Hypothalamus (tissue), 51 donors: ENCODE measurements at places on chromosomes 12 and 14.

DNA sequence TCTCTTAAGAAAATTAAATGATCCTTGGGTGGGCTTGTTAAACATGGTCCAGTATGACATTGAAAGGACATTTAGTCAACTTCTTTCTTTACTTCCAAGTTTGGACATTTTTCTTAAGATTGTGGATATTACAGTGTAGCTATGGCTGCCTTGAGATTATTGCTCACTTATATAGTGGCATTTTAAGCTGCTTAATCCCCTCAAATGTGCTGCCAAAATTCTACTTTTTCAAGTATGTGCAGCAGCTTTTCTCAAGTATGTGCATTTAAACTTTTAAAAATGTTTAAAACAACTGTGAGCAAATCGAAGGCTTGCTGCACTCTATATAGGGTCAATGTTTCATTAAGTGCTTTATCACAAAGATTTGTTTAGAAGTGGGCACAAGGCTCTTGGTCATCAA, 7.4 kb downstream of the TXNRD1 start:
- no peak for DNase-seq

DNA sequence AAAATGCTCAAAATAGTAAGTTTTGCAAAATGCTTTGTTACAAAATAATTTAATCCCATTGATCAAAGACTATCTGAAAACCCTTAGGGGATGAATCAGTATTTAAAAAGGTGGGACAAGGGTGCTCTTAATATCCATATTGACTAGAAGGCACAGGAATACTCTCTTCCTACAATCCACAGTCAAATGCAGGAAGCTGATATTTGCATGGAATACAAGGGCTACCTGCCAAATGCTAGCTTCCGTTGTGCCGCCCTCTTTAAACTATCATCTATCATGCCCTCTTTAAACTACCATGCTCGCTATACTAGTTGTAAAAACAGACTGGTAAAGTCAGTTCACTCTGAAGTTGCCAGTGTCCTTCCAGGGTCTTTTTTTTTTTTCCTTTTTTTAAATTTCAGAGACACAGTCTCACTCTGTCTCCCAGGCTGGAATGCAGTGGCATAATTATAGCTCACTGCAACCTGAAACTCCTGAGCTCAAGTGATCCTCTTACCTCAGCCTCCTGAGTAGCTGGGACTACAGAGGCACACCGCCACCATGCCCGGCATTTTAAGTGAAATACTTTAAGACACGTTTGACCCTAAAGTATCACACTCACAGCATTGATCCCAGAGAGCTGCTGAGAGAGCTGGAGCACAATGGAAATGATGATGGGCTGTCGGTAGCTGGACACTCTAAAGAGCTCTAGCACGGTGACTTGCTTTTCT, 6.7 kb downstream of the SLC2A3 start:
- no peak for DNase-seq

DNA sequence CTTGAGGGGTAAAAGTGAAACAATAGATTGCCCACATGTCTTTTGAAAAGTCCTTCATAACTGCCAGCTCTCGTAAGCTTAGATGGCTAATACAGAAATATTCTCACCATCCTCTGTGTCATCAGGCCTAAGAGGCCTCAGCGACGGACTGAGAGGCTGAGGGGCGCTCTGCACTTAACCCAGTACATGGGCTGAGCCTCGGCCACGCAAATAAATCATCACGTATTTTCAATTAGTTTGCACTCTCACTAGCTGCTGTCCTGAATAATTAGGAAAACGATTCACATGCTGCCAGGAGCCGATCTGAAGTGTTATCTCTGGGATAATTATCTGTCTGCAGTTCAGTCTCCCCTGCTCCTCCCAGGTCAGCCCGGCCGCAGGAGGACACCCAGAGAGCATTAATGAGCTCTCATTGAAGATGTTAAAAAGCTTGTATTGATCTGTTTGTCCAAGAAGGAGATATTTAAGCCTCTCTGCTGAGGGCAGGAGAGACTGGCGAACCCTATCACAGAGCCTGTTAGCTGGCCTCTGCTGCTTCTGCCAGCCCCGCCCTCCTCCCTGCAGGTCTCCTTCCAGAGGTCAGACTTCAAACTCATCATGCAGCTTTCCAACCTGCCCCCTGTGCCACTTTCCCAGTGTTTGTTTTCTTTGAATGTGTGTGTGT, 1051.3 kb downstream of the VRK1 start:
- DNase-seq = no peak

DNA sequence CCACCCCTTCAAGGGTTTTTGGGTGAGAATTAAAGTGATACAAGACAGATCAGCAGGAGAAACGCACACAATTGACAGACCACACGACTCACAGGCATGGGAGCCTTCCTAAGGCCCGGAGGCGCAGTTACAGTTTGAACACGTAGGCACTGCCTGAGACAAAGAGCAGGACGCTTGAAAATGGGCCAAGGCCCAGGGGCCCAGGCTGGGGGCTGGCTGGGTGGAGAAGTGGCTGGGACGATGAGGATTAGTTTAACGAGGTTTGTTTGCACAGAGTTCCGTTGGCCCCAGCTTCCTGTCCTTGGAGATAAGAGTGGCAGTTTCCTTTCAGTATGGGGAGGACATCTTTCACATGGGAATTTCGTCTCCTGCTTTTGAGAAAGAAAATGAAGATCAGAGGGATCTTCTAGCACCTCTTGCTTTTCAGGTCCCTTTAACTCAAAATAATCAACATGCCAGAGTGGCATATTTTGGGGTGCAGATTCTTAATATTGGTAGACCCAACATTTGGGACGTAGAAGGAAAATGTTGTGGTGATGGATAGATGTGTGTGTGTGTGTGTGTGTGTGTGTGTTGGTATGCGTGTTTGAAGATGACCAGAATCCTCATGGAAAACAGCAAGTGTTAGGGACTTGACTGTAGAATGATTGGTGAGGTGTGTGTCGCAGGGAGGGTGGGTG, 44.6 kb downstream of the DLK1 start:
- no peak for DNase-seq

GRCh38 chr12:45343269-45344051, 127.6 kb downstream of the ANO6 start:
- DNase-seq = no peak

GRCh38 chr14:38171197-38171596, 36.5 kb upstream of the SSTR1 start:
- DNase-seq = no peak

- DNase-seq = no peak
These were observed 96.7 kb downstream of the TMX1 start for GRCh38 chr14:51336734-51337133.

DNA sequence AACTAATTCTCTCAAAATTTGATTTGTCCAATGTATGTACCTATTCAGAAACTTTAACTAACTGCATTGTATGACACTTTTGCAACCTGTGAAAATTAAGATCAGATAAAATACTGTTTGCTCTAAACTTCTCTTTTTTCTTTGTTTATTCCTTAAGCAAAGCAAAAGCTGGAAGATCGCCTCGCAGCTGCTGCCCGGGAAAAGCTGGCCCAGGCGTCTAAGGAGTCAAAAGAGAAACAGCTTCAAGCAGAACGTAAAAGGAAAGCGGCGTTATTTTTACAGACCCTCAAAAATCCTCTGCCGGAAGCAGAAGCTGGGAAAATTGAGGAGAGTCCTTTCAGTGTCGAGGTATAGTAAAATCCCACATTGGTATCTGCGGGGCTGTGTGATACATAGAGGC, 55.1 kb downstream of the SFSWAP start:
- DNase-seq = no peak

GRCh38 chr12:83656004-83656403, 969.3 kb downstream of the TMTC2 start:
- DNase-seq = no peak

DNA sequence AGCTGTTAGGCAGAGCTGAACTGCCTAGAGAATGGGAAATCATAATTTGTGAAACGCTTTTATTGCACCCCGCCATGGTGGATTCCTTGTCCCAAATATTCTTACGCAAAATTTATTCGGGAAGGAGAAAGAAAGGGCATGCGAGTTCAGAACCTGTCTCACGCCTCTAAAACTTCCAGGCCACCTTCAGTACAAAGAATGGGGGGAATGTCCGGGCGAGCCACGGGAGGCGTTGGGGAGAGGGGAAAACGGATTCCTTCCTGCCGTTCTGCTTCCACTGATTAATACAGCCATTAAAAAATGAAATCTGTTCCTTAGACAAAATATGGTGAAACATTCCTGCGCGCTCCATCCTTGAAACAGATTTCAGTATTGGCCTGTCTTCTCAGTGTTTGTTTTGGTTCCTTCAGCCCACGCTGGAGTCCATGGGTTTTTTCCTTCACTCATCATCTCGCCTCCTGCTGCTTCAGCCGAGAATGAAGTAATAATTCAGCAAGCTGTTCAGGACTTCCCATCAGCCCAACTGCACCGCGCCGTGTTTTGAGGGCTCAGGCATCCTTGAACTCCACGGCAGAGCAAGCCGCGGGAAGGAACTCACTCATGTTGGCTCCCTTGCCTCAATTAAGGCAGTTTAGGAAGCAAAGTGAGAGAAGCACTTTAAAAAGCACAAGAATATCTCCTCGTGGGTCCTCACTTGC, 47.7 kb upstream of the CDKN3 start:
- DNase-seq = no peak

- no peak for DNase-seq
These were observed 24.0 kb upstream of the PKP2 start for GRCh38 chr12:32920506-32921085.

GRCh38 chr14:38255408-38255672, 553 bp downstream of the CLEC14A start:
- DNase-seq = no peak

DNA sequence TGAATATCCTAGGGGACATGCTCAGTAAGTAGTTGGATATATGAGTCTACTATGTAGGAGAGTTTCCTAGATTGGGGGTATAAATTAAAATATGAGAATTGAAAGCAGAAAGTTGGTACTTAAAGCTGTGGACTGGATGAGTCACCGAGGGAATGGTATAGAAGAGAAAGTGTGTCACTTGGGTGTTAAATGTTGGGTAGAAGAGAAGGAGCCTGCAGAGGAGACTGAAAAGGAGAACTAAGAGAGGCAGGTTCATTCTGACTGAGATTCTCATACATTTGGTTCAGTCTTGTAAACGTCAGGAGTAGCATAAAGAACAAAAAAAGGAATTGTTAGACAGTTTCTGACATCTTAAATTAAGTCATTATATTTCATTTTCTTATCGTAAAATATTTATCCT, 19.9 kb downstream of the LRRC9 start:
- no peak for DNase-seq

DNA sequence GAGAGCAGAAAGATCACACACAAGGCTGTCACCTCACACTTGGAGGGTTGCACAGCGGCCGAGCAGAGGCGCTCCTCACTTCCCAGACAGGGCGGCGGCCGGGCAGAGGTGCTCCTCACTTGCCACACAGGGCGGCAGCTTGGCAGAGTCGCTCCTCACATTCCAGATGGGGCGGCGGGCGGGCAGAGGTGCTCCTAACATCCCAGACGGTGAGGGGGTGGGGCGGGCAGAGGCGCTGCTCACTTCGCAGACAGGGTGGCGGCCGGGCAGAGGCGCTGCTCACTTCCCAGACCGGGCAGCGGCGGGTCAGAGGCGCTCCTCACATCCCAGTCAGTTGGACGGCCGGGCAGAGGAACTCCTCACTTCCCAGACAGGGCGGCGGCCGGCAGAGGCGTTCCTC, 9.1 kb downstream of the TMBIM4 start:
- no peak for DNase-seq

- no peak for DNase-seq
These were observed 11.1 kb downstream of the ADCY6 start for GRCh38 chr12:48777501-48778400.

GRCh38 chr12:107702106-107702505, 16.5 kb downstream of the PWP1 start:
- no peak for DNase-seq

- no peak for DNase-seq
These were observed 535.7 kb upstream of the FBXO33 start for GRCh38 chr14:39967885-39968284.

DNA sequence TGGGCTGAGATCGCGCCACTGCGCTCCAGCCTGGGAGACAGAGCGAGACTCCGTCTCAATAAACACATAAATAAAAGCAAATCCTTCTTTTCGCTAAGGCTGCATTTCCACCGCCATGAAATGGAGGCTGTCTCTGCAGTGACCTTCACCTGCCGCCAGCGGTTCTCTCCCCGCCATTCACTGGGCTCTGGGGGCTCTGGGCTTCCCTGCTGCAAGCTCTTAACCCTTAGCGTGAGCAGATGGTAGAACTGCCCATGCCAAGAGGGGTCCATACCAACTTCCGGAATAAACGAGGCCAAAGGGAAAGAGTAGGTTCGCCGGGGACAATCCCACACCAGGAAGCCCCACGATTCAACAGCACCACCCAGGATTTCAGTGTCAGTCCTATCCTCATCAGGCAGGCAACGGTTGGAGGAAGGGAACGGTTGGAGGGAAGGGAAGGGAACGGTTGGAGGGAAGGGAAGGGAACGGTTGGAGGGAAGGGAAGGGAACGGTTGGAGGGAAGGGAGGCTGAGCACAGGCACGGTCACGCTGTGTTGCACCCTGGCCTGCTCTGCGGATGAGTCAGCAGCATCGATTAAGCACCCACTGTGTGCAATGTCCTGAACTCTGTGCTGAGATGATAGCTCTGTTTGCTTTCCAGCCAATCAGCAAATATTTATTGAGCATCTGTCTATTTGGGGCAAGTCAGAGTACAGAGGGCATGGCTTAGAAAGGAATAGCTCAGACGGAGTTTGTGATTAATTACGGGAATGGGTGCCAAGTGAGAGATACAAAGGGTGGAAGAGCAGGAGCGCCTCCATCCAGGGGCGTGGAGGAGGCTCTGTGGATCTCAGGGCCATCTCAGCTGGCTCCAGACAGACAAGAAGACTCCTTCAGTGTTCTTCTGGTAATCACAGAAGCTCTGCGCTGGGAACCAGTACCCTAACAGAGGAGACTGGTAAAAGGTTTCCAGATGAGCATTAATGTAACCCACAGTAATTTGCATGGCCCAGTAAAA, 77.9 kb downstream of the NINJ2 start:
- no peak for DNase-seq

DNA sequence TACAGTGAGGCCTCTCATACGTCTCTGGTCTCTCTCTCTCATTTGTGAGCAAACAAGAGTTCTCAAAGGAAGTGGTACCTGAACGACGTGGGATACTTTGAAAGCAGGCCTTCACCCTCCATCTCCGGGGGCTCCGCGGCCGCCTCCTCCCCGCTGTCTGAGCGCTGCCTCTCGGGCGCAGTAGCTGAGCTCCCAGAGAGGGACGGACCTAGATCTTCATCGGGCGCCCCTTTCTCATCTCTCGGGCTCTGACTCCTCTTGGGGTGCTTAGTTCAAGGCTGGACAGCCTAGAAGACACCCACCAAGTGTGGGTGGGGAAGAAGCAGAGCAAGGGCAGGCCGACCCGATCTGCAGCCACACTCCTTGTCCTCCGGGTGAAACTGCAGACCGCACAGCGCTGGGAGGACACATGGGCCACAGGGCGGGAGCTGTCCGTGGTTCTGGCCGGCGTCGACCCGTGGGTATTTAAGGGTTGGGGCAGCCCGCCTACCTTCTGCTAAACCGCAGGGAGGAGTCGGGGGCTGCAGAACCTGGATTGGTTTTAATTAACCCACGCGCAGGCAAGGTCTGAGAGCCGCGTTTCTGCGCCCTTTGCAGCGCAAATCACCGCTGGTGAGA, 92.7 kb downstream of the PAH start:
- no peak for DNase-seq

GRCh38 chr12:67269633-67270573, 745 bp downstream of the CAND1 start:
- DNase-seq = peak; percentile 46

GRCh38 chr12:117571321-117571720, 209.9 kb upstream of the NOS1 start:
- DNase-seq = no peak

GRCh38 chr14:77067632-77068516, 30.2 kb upstream of the CIPC start:
- DNase-seq = peak; percentile 72
